ENCODE measurements at places on chromosomes 12 and 14. TPM values are rescaled to one million over a fixed set of nuclear protein-coding genes. Genes with fewer than 3 reads are reported as not detected.

DNA sequence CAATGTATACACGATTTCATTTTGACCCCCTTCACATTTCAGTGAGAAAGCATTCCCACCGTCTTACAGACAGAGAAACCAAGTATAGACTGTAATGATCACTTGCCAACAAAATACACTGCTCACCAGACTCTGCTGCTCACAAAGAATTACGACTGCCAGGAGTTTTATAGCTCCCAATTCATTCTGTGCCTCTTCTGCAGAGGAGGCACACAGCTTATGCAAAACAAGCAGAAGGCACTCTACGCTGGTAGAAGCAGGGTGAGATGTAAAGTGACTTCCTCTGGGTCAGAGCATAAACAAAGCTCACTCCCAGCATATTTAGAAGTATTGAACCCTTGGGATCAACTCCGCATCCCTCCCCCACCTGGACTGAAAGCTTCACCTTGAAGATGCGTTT, 14.6 kb downstream of the SPTB start:
- no peak for DNase-seq

- no peak for DNase-seq
Observed at GRCh38 chr14:54483846-54484245, 4.9 kb downstream of the GMFB start.

DNA sequence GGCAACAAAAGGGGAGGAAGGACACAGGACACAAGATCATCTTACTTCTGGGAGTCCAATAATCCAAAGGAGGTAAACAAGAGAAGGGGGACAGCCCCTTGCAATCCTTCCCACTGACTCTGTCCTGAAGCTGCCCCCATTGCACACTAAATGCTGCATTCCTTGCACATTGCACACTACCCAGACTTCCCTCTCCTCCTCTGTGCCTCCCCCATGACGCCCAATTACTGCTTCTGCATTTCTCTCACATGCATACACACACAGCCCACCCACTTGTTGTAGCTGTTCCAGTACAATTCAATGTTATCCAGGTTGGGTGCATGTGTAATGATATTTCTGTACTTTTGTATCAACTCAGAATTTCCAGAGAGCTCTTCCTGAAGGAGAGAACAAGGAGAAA, 5.5 kb downstream of the NDRG2 start:
- DNase-seq = no peak

DNA sequence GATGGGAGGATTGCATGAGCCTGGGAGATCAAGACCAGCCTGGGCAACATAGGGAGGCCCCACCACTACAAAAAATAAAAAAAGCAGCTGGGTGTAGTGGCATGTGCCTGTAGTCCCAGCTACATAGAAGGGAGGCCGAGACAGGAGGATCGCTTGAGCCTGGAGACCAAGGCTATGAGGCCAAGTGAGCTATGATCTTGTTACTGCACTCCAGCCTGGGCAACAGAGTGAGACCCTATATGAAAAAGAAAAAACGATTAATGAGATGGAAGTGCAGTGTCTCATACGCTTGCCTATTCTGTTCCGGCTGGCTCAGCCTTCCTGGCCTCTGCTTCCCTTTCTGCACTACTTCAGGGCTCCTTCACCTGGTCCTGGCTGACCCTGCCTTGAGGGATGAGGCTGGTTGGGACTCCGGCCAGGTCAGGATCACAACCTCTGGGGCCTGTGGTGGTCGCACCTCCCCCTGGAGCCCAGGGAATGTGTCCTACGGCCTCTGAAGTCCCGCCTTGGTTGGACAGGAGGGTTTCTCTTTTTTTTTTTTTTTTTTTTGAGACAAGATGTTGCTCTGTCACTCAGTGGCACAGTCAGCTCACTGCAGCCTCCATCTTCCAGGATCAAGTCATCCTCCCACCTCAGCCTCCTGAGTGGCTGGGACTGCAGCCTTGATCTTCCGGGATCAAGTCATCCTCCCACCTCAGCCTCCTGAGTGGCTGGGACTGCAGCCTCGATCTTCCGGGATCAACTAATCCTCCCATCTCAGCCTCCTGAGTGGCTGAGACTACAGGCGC, 10.7 kb downstream of the TEDC1 start:
- no peak for DNase-seq

DNA sequence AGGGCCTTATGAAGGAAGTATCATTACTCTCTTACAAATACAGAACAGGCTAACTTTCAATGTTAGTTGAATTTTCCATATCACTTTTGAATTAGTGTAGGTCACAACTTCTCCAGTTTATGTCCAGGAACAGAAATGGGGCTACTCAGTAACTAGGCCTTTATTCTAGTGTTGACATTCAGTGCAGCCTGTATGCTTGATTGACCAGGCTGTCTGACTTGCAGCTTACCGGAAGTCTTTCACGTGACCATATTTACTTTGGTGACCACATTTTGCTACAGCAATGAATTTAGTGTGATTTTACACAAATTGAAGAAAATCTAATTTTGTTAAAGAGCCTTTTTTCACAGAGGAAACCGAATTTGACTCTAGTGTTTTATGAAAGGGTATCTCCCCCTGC, 12.4 kb downstream of the MTERF2 start:
- DNase-seq = no peak

DNA sequence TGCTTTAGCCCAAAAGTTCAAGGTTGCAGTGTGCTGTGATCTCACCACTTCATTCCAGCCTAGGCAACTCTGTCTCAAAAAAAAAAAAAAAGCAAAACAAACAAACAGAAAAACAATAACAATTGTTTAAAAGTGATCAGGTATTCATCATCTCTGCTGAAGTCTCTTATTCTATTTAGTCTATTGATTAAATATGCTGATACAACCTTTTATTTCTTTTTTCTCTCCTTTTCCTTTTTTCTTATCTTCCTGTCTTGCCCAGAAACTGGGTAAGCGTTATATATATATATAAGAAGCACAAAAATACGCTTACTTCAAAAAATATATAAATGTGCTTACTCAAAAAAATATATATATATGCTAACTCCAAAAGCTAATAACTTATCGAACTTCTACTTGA, 213.8 kb upstream of the EEA1 start:
- DNase-seq = no peak

GRCh38 chr14:71371711-71372396, 464.6 kb downstream of the PCNX1 start:
- peak; percentile 28 for DNase-seq

The CBLN3 gene
- 15.7 TPM for total RNA-seq

GRCh38 chr14:69688299-69688649, 76.9 kb downstream of the SUSD6 start:
- no peak for DNase-seq

DNA sequence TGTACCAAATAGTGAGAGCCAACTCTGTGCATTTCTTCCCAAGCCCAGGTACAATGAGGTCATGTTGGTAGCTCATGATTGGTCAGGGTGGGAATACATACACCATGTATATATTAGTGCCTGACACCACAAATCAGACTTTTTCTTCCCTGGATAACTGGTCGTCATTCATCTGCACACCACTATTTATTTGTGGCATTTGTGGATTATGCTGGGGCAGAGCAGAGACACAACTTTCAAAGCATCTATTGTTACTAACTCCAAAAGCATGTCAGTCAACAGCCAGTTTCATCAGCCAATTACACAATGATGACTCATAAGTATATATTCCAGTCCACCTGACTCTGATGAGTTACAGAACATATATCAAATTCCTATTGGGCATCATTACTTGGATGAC, 181.7 kb downstream of the ADAMTS20 start:
- DNase-seq = no peak

- no peak for DNase-seq
Observed at GRCh38 chr12:28033538-28033915, 61.0 kb upstream of the PTHLH start.

Measured in activated T-cell treated with anti-CD3 and anti-CD28 coated beads, Interleukin-2, amount 50 U/mL, for 72 hours (primary cell).